Kidney (tissue), 22 donors: ENCODE measurements at places on chromosomes 1 and 21. TPM values are rescaled to one million over a fixed set of nuclear protein-coding genes. Genes with fewer than 3 reads are reported as not detected.

Gene MMEL1
- 8.5 TPM for polyA plus RNA-seq

DNA sequence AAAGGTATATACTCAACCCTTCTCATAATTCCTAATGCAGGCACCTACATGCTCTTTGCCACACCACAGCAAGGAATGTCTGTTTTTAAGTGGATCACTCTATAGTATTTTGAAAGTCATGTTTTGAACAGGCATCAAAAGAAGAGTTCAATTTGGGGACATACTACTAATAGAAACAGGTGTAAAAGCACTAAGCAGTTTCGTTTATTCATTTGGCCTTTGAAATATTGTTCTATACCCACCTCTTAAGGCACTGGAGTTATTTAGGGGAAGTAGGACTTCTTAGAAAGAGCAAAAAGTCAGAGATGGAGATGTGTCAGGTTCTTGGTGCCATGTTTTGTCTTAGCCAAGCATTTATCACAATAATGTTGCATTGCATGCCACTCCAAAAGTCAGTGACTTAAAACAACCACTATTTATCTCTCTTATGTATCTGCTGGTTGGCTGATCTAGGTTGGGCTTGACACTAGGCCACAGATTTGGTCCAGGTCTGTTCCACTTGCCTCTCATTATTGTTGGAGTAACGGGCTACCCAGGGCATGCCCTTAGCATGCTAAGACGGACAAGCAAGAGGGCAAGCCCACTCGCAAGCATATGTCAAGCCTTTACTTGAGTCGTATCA is 107.5 kb downstream of the RGL1 start:
- DNase-seq: no peak
- H3K36me3 ChIP-seq: peaks cover 39% of the 10 kb centered on the region
- H3K27me3 ChIP-seq: no peaks in the 10 kb centered on the region
- H3K27ac ChIP-seq: peak overlapping the region; percentile 7
- H3K4me3 ChIP-seq: no peak overlapping the region

DNA sequence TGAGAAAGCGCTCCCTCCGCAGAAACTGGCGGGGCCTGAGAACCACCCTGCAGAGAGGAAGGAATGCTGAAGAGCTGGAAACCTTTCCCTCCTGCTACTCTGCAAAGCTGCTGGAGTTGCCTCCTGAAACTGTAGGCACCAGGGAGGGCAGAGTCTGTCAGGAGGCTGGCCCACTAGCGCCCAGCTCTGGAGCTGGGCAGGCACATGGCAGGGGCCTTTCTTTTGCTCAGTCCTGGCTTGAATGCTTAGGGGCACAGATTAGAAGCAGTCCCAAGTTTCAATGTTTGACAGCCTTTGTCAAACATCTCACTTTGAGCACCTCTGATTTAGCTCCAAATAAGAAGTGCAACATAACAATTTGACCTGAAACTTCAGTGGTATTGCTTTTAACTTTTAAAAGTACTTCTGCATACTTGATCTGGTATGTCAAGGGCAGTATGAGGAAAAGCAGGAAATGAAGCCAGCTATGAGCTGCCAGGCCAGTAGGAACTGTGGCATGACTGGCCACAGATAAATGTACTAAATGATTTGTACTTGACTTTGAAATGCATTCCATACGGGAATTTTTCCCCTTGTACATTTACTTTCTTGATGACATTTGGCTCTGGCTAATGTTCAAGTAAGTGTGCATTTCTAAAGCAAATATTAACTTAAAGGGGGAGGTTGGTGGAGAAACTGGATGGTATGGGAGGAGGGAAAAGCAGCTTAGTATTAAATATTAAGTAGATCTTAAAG is 7.2 kb downstream of the C1orf116 start:
- peaks cover 5% of the 10 kb centered on the region for H3K36me3 ChIP-seq
- H3K4me3 ChIP-seq: no peak overlapping the region
- H3K27me3 ChIP-seq: no peaks in the 10 kb centered on the region
- peaks cover 58% of the 10 kb centered on the region for H3K4me1 ChIP-seq

DNA sequence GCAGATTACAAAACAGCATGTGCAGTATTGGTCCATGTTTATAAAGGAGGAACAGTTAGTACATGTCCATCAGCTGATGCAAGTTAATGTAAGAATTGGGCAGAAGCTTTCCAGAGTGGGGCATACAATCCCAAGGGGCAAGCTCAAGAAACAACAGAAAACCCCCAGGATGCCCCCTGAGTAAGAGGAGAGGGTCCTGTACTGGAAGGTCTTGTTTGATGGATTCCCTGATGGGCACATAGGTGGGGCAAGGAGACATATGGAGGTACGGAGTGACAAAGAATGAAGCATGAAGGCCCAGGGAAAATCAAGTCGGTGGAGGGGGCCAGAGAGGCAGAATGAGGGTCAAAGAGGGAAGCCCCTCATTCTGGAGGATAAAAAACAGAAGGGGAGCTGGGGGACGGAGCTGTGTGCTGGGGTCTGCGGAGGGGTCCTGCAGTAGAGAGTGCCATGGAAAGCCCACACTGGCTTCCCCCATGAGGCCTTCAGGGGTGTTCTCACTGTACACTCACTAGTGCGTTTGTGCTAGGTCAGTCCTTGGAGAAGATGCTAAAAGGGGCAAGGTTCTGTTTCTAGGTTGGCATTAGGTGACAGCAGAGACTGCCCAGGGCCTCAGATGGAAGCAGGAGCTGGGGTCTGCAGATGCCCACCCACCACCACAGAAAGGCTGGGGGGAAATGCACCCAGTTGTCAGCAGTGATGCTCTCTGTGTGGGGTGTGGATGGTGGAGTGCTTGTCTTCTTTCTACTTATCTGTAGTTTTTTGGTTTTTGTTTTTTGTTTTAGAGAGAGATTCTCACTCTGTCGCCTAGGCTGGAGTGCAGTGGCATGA is 12.5 kb upstream of the MATN1 start:
- H3K4me3 ChIP-seq: no peak overlapping the region
- DNase-seq: no peak
- H3K36me3 ChIP-seq: no peaks in the 10 kb centered on the region
- no peaks in the 10 kb centered on the region for H3K4me1 ChIP-seq
- H3K27me3 ChIP-seq: no peaks in the 10 kb centered on the region

- H3K27ac ChIP-seq: no peak overlapping the region
- H3K4me3 ChIP-seq: no peak overlapping the region
- H3K36me3 ChIP-seq: no peaks in the 10 kb centered on the region
- no peaks in the 10 kb centered on the region for H3K4me1 ChIP-seq
- no peak for DNase-seq
- H3K27me3 ChIP-seq: no peaks in the 10 kb centered on the region
Observed at GRCh38 chr1:208437401-208437800, 193.2 kb upstream of the PLXNA2 start.

GRCh38 chr1:102262994-102263393 is 266.3 kb upstream of the OLFM3 start:
- H3K36me3 ChIP-seq: no peaks in the 10 kb centered on the region
- no peak overlapping the region for H3K27ac ChIP-seq
- H3K27me3 ChIP-seq: no peaks in the 10 kb centered on the region
- no peaks in the 10 kb centered on the region for H3K4me1 ChIP-seq
- H3K4me3 ChIP-seq: no peak overlapping the region

Gene SLC45A1
- polyA plus RNA-seq: 9.2 TPM

Gene TNFSF4
- polyA plus RNA-seq: 0.58 TPM

Gene LIX1L
- polyA plus RNA-seq: 10.0 TPM

DNA sequence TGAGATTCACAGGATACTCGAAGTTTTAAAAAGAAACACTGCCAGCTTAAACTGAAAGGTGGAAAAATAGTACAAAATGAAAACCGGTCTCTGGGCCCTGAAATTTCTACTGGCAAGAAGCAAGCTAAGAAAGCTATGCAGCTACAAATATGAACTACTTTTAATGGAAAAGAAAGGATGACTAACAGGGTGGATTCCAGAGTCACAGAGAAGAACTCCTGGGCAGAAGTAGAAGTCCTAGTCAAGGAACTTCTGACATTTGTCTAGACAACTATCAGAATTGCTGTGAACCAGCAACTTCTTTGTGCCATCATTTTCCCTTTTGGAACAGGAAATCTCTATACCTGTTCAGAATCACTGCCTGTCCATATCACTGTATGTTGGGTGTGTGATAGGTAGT is 38.1 kb downstream of the CD160 start:
- no peak for DNase-seq
- no peaks in the 10 kb centered on the region for H3K27me3 ChIP-seq
- H3K27ac ChIP-seq: no peak overlapping the region
- H3K36me3 ChIP-seq: no peaks in the 10 kb centered on the region

Gene LEPR
- 3.1 TPM for polyA plus RNA-seq

DNA sequence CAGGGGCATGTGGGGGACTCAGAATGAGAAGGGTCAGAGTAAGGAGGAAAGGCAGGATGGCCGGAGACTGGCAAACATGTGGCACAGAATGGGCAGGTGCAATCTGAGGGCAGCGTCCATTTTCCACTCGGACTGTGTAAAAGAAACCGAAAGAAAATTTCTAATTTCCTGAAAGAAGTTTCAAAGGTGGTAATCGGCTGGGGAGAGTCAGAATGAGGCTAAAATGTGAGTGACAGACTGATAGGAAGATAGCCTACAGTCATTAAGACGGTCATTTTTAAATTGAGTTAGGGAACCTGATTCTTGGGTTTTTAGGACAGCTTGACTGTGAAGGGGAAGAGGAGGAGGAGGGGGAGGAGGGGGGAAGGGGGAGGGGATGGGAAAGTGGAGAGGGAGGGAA is 23.6 kb downstream of the COA6 start:
- no peaks in the 10 kb centered on the region for H3K36me3 ChIP-seq
- DNase-seq: no peak
- no peak overlapping the region for H3K4me3 ChIP-seq
- no peaks in the 10 kb centered on the region for H3K27me3 ChIP-seq
- H3K4me1 ChIP-seq: no peaks in the 10 kb centered on the region

DNA sequence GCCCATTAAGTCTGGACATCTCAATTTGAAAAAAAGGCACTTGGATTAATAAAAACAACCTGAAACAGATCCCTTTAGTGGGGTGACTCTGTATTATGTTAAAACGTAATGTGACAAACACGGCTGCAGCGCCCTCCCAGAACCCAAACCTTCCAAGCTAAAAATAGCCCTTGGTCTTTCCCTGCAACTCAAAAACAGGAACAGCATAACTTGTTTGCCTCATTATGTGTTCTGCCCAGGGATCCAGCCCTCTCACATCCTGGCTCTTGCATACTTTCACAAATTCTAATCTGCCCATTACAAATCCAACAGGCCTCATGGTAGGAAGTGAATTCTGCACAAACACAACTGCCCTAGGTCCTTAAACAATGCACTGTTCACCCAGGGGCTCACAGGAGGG is 94.7 kb upstream of the GADD45A start:
- H3K27ac ChIP-seq: peak overlapping the region; percentile 59
- H3K36me3 ChIP-seq: no peaks in the 10 kb centered on the region
- no peak overlapping the region for H3K4me3 ChIP-seq
- H3K4me1 ChIP-seq: peaks cover 4% of the 10 kb centered on the region

Gene FCRL5
- not detected for polyA plus RNA-seq

Gene KRTAP11-1
- not detected for polyA plus RNA-seq

- H3K36me3 ChIP-seq: no peaks in the 10 kb centered on the region
- H3K27ac ChIP-seq: no peak overlapping the region
- H3K4me1 ChIP-seq: no peaks in the 10 kb centered on the region
- H3K27me3 ChIP-seq: no peaks in the 10 kb centered on the region
- no peak for DNase-seq
Observed at GRCh38 chr1:113153116-113153803, 80.3 kb downstream of the LRIG2 start.

- no peaks in the 10 kb centered on the region for H3K36me3 ChIP-seq
- H3K4me1 ChIP-seq: no peaks in the 10 kb centered on the region
- DNase-seq: no peak
- no peaks in the 10 kb centered on the region for H3K27me3 ChIP-seq
Observed at GRCh38 chr1:153485863-153486262, 25.4 kb upstream of the S100A7 start.

DNA sequence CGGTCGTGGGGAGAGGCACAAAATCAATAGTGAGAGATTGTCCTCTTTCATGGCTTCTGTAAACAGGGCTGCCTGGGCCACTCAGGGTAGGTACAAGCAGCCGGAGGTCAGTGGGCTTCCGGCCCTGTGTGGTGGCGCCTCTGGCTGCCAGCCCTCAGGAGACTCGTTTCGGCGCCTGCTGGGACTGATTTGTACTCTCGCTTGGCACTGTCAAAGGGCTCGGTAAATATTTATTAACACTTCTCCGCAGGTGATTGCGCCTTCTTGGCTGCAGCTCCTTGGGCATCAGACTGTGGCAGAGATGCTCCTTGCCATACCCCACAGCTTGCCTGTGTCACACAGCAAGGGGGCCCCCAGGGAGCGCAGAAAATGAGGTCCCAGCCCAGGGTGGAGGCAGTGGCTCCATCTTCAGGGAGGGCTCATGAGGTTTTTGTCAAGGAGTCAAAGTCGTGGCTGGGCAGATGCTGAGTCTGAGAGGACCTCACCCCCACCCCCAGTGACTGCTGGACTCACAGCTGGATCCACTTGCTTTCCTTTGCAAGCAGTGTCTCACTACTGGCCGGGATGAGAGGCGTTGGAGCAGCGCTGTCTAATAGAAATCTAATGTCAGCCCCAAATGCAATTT is 262.5 kb downstream of the GRIK3 start:
- H3K36me3 ChIP-seq: no peaks in the 10 kb centered on the region
- H3K27ac ChIP-seq: no peak overlapping the region
- H3K27me3 ChIP-seq: no peaks in the 10 kb centered on the region
- H3K4me3 ChIP-seq: no peak overlapping the region

Gene SLC1A7
- polyA plus RNA-seq: 1.0 TPM

DNA sequence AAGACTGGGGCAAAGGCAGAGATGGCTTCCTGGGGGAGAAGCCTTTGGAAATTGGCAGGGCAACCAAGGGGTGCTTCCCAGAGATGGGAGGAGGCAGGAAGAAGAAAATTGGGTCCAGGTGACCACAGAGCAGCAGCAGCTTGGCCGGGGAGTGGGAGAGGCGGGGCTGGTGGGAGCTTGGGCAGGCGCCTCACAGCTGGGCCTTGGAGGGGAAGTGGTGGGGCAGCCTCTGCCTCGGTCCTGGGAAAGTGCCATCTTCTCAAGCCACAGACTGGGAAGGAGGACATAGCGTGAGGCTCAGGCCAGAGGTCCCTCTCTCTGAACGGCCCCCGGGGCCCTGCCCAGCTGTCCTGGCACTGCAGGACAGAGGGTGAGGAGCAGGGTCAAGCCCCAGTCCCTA is 24.0 kb upstream of the WASF2 start:
- no peaks in the 10 kb centered on the region for H3K36me3 ChIP-seq
- no peaks in the 10 kb centered on the region for H3K27me3 ChIP-seq
- H3K4me1 ChIP-seq: peaks cover 2% of the 10 kb centered on the region
- H3K27ac ChIP-seq: no peak overlapping the region
